Stimulated activated CD8-positive, alpha-beta memory T cell treated with anti-CD3 and anti-CD28 coated beads, Interleukin-12 subunit alpha, Interleukin-12 subunit beta, amount 100 ng/mL, for 1 hour (primary cell): ENCODE measurements at places on chromosomes 6 and 20.

DNA sequence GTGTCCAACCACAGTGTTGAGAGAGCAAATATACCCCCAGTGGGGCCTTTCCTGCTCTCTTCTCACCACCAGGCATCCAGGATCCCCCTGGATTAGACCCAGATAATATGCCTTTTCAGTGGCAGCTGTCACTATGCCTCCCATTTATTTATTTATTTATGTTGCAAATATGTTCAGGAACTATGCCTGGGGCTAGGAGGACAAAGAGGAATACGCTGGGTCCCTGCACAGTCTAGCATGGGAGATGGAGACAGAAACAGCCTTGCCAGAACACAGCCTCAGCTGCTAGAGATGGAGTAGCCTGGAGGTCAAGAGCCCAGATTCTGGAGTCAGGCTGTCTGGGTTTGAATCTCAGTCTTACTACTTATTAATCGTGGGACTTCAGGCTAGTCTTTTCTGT lies 74.6 kb upstream of the LRFN2 start:
- DNase-seq = no peak

DNA sequence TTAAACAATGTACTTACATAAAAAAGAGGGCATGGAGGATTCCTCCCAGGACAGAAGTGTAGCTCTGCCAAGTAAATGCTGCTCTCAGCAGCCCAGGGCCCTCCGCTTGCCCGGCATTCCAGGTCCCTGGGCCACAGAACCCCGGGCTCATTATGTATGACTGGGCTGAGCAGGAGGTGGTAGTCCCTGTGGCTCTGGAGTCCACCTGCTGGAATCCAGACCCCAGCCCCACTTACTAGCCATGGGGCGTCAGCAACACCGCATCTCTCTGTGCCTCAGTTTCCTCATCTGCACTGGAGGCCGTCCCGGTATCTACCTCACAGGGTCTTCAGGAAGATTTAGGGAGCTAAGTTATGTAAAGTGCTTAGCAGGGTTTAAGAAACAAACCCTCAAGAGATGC lies 55.4 kb downstream of the PSMG4 start:
- no peak for DNase-seq

GRCh38 chr6:29584821-29585220 lies at the start of gene OR2H2:
Gene OR2H2 (plus strand): TSS chr6:29585121. CDS start chr6:29587945, 2,824 bp downstream.
- no peak for DNase-seq

DNA sequence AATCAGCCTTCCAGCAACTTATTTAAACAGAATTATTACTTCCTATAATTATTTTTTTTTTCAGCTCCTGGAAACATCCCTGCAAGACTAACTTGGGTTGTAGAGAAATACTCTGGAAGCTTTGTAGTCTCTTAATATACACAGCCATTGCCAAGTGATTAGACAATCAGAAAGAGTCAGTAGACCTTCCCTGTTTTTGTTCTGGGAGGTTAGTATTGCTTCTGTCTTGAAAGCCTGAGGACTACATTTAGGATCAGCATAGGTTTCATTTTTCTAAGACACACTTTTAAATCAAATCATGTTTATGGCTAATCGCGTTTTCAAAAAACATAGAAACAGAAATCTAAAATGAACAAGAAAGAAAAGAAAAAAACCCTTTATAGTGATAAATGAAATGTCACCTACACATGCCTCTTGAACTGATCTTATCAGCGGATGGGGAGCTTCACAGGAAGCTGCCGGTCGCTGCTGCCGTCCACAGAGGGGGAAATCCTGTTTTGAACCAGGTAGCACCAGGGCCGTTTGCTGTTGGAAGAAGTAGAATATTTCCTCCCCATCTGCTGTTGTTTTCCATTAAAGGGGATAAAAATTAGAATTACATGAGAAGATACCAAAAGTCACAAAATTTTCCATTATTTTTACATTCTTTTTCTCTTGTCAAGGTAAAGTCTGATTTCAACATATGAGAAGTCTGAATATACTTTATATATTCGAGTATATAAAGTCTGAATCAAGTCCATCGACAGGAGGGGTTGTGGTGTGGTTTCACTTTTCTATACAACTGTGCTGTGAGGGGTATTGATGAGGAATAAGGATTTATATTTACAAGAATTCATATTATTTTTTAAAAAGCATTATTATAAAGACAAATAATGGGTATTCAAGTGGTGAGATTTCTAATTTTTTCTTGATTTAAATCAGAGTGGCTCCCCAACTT lies 94.6 kb downstream of the ARMC2 start:
- peak; percentile 46 for DNase-seq

DNA sequence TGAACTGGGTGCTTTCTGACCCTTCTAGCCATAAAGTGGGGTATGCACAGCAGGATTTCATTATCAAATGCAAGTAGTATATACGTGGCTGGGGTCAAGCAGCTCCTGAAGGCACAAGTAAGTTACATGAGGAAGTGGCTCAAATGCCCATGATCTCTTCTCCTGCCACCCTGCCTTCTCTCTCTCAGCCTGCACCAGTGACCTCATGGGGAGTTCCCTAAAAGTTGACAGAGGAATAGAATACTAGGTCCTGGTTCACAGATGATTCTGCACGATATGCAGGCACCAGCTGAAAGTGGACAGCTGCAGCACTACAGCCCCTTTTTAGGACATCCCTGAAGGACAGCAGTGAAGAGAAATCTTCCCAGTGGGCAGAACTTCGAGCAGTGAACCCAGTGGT lies 282.0 kb downstream of the BCKDHB start:
- no peak for DNase-seq

GRCh38 chr6:37047689-37048402 lies 42.4 kb downstream of the FGD2 start:
- no peak for DNase-seq

DNA sequence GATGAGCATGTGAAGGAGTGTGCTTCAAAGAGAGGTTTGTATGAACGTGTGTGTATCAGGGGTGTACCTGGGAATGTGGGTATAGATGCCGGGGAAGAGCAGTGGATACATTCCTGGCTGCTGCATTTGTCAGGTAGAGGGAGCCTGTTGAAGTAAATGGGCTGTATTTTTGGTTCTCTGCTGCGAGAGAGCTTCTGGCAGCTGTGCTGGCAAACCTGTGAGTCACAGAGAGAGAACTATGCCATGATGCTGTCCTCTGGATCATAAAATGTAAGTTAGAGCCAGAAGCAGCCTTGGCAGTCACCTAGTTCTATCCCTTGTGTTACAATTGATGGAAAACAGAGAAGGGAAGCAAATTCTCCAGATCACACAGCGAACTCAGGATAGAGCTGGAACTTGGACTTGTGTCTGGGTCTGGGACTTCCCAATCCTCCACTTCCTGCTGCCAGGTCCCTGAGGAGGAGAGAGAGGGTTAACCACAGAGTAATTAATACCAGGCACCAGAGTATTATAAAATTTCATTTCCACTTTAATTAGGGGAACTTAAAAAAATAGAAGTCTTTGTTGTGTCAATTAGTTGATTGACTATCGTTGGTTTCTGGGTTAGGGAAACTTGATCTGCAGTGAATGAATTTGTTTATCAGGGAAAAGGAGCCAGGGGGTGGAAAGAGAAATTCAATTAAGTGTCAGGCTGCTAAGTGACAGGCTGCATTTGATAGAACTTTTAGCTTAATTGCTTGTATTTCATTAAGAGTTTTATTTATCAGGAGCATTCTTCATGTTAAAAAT lies 41.1 kb upstream of the GTSF1L start:
- DNase-seq = no peak

DNA sequence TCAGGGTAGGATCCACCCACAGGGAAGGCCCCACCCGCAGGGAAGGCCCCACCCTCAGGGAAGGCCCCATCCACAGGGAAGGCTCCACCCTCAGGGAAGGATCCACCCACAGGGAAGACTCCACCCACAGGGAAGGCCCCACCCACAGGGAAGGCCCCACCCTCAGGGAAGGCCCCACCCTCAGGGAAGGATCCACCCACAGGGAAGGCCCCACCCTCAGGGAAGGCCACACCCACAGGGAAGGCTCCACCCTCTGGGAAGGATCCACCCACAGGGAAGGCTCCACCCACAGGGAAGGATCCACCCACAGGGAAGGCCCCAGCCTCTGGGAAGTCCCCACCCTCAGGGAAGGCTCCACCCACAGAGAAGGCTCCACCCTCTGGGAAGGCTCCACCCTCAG lies 40.5 kb downstream of the KCNQ2 start:
- no peak for DNase-seq

- DNase-seq = no peak
These were observed 71.4 kb upstream of the PRSS16 start for GRCh38 chr6:27176096-27176495.

GRCh38 chr6:53373638-53374037 lies 24.9 kb upstream of the ELOVL5 start:
- DNase-seq = no peak

GRCh38 chr6:151236668-151237401 lies 2.9 kb upstream of the AKAP12 start:
- no peak for DNase-seq

GRCh38 chr20:7610681-7611080 lies 329.6 kb downstream of the HAO1 start:
- no peak for DNase-seq

GRCh38 chr6:20013066-20013861 lies 176.1 kb downstream of the ID4 start:
- DNase-seq = no peak

DNA sequence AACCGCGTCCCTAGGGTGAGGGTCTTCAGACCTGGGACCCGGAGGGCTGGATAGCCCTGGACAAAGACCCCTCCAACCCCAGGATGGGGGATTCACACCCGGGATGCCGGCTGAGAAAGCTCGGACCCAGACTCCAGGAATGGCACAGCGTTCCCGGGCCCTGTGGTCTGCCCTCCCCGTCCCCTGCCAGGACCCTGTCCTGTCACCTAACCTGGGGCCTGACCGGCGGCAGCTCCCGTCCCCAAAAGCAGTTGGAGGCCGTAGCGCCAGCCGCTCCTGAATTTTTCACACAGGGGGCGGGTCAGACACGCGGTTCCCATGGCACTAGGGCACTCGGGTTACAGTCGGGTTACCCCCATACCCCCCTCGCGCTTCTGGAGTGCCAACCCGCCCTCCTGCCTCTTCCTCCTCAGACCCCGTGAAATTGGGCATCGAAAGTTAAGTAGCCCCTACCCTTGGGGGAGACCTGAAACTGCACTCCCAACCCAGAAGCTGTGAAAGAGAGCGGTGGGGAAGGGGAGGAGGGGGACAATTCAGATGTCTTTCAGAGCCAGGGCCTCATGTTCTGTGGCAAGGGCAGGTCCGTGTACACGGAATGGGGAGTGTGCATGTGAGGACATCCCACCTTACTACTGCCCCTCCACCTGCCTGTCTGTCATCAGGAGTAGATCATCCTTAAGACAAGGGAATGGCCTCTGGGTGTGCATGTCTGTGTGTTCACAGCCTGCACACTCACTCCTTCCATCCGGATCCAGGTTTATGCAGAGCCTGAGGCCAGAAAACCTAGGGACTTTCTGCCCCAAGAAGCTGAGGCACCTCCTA lies 595 bp downstream of the REM1 start:
- no peak for DNase-seq

DNA sequence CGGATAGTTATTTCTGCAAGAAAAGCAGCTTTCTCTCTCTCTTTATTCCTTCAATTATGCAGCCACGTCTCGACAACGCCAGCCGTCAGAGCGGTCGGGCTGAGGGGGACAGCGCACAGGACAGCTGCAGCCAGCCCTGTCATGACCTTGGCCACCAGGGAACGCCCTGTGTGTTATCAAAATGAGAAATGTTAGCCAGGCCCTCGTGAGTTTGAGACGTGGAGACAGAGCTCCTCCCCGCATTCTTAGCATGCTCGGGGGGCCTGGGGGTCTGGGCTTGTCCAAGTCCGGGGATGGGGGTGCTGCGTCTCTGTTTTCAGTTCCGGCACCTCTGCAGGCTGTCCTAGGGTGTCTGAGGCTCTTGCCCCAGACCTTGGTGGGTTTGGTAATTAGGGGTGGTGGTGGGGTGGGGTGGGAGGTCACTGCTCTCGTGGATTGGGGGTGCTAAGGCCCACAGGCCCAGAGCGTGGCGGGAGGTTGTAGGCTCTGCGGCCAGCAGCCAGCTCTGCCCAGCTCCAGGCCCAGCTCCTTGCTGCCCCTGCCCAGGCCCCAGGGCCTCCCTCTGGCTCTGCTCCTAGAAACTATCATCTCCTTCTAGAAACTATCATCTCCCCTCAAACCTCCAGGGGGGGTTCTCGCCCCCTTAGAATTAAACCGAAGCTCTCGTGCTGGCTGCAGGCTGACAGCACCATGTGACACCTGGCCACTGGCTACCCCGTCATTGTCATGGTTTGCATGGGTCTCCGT lies 54.3 kb upstream of the GATA5 start:
- DNase-seq = no peak

DNA sequence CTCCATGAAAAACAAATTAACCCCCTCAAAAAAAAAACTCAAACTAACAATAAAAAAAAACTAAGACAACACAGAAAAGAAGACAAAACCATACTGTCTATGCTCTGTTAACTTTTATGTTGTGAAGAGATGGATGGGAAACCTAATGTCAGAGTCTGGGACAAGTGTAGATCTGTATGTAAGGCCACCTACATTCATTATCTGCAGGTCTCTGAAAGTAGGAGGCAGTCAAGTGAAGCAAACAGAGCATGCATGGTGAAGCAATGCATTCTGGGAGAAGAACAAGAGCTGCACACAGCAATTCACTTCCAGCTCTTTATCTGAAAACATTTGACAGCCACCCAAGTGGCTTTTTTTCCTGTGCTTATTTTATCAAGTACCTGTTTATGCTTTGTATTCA lies 452.0 kb downstream of the EPHA7 start:
- no peak for DNase-seq

DNA sequence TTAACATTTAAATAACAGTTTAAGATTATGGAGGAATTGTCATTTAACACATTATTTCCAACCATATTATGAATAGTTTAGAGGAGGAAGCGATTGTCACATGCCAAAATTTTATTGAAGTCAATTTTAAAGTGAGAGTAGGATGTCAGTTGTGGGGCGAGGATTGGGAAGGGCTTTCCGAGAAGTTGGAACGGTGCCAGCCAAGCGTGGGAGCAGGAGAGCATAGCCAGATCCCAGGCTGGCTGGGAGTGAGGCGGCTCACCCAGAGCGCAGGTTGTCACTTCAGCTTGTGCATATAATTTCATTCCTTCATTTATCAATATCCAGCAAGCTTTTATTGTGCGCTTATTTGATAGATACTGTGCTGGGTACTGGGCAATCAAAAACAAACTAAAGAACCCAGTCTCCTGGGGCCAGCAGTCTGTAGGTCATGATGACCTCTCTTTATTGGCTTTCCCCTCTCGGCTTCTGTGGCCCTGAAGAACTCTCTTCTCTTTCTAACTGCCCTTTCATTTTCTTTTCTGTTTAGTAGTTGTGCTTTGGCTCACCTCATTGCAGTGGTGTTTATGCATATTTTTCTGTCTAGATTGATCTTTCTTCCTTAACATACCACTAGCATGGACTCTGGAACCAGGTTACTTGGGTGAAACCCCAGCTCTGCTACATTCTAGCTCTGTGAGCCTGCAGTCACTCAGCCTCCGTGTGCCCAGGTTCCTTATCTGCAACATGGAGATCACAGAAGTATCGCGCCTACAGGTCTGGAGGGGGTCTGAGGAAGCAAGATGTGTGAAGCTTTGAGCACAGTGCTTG lies 6.4 kb downstream of the CEP43 start:
- no peak for DNase-seq

GRCh38 chr6:83921315-83921714 lies 61.8 kb downstream of the CYB5R4 start:
- no peak for DNase-seq
